ENCODE measurements at places on chromosomes 5 and 9.

DNA sequence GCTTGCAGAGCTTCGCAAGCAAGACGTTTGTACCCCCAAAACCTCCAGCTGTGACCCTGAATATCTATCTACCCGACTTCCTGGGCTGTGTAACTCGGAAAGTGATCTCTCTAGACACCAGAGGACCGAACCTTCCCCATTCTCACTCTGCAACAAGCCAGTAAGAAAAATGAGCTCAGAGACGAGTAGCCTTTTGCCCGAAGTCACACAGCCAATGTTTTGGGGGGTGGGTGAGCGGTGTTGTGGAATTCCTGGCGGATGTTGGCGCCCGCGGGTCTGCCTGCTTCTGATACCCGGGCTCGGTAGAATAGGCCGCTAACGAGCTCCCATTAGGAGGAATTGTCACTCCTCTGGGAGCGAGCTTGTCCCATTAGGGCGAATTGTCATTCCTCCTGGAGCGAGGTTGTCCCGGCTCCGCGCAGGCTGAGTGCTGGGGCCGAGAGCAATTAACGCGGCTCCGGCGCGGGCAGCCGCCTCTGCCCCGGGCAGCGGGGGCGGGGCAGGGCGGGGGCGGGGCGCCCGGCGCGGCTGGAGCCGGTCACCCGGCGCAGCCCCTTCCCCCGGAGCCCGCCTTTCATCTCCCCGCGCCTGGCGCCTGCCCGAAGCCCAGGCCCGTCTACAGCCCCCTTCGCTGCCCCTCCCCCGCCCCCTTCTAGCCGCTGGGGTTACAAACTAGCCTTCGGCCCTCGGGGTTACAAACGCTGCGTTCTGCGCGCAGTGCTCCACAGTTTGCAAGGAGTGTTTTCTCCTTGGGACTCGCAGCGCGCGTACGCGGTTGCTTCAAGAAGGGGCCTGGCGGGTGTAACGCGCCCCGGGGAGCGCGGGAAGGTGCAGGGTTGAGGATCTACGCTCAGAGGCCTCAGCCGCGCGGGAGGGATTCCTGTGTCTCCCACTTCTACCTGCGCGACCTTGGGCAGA lies 3.5 kb upstream of the MSX2 start:
- no peak for DNase-seq

- DNase-seq = no peak
Measured at GRCh38 chr5:34827588-34828506, 11.1 kb upstream of the TTC23L start.

DNA sequence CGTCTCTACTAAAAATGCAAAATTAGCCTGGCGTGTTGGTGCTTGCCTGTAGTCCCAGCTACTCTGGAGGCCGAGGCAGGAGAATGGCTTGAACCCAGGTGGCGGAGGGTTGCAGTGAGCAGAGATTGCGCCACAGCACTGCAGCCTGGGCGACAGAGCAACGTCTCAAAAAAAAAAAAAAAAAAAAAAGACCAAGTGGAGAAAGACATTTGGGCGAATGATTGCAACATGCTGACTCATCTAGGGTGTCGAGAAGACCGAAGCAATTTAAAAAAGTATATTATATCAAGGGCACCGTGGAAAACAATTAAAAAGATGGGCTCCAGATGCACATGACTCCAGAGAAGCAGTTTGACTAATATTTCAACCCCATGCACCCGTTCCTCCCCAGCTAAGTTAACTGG lies 9.2 kb downstream of the KLF4 start:
- no peak for DNase-seq

GRCh38 chr5:16983022-16983639 lies 47.0 kb upstream of the MYO10 start:
- no peak for DNase-seq

GRCh38 chr5:181114844-181115778 lies 15.9 kb downstream of the OR2V1 start:
- DNase-seq = no peak

DNA sequence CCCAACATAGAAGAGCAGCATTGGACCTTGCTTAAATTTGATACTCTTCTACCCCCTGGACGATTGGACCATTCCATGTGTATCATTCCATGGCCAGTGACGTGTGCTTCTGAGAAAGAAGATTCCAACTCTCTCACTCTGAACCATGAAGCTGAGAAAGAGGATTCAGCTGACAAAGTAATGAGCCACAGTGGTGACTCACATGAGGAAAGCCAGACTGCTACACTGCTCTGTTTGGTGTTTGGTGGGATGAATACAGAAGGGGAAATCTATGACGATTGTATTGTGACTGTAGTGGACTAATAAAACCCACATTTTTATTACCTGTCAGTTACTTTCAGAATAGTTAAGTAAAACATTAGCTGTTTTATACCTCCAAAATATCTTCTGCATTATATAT lies 7.5 kb downstream of the HSPA5 start:
- no peak for DNase-seq

DNA sequence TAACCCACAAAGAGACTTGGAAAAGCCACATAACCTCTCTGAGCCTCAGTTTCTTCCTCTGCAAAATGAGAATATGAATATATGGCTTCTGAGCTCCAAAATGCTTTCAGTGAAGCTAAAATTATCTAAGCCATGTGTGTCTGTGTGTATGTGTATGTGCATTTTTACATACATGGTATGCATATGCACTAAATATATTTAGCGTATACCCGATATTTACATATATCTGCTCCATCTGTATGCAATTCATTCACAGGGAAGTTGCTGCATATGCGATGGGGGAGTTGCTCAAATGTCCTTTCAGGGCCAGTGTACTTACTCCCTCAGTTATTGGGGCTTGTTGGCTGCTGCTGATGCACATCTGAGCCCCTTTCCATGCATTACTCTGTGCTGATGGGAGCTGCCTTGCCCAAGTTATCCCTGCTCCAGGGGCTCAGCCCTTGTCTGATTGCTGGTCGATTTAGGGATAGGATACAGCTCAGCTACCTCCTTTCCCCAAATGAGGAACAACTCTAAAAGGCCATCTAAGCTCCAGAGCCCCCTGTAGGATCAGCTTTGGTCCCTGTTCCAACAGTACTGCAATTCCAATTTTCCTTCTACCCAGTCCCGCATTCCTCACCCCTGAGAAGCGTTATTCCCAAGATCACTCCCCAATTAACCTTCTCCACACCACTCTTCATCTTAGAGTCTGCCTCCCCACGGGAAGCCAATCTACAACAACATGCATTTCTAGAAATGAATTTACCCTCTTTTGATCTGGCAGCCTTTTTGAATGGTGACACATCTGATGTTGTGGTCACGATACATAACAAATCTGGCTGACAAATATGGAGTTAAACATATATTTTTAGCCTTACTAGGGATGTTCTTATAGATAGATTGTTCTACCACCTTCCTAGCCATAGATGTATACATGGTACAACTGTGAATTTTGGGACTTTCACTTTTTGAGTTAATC lies 15.9 kb downstream of the RHOBTB3 start:
- no peak for DNase-seq

All from GOT3 (cell line).